Activated T-helper 2 cell treated with anti-CD3 and anti-CD28 coated beads, Interferon-gamma antibody, Interleukin-2, Interleukin-4, amounts not matched to agents 10 μg/mL and 5 μg/mL and 100 μg/mL, durations not matched to agents 14 hours and 24 hours and 36 hours (primary cell): ENCODE measurements at places on chromosomes 4 and X. TPM values are rescaled to one million over a fixed set of nuclear protein-coding genes. Genes with fewer than 3 reads are reported as not detected.

GRCh38 chrX:119648421-119648775, 42.2 kb upstream of the NKRF start:
- H3K27me3 ChIP-seq: no peaks in the 10 kb centered on the region
- no peak overlapping the region for H3K4me3 ChIP-seq
- peaks cover 52% of the 10 kb centered on the region for H3K36me3 ChIP-seq
- DNase-seq: no peak

GRCh38 chr4:2803624-2804448, 11.0 kb downstream of the SH3BP2 start:
- DNase-seq: no peak
- no peaks in the 10 kb centered on the region for H3K36me3 ChIP-seq
- no peaks in the 10 kb centered on the region for H3K27me3 ChIP-seq
- no peak overlapping the region for H3K4me3 ChIP-seq

- no peaks in the 10 kb centered on the region for H3K27me3 ChIP-seq
- no peak for DNase-seq
- no peaks in the 10 kb centered on the region for H3K4me1 ChIP-seq
- H3K27ac ChIP-seq: no peak overlapping the region
Measured at GRCh38 chrX:154300816-154301215, 5.2 kb downstream of the TKTL1 start.

DNA sequence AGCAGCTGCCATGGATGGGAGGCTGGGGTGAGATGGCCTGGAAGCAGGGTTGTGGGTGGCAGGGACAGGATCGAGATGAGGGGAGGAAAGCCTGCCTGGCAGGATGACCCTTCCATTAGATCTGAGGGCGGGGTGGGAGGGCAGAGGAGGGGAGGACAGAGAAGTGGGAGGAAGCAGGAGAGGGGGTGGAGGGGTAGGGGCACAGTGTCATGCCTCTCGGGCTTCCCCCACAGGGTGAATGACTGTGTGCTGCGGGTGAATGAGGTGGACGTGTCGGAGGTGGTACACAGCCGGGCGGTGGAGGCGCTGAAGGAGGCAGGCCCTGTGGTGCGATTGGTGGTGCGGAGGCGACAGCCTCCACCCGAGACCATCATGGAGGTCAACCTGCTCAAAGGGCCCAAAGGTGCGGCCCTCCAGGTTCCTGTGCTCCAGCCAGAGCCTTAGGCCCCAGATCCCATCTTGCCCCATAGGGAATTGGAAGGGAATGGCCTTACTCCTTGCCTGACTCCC, 4.9 kb downstream of the DLG3 start:
- H3K27ac ChIP-seq: no peak overlapping the region
- H3K36me3 ChIP-seq: peaks cover 4% of the 10 kb centered on the region
- peaks cover 18% of the 10 kb centered on the region for H3K4me1 ChIP-seq
- no peak overlapping the region for H3K4me3 ChIP-seq
- DNase-seq: no peak

DNA sequence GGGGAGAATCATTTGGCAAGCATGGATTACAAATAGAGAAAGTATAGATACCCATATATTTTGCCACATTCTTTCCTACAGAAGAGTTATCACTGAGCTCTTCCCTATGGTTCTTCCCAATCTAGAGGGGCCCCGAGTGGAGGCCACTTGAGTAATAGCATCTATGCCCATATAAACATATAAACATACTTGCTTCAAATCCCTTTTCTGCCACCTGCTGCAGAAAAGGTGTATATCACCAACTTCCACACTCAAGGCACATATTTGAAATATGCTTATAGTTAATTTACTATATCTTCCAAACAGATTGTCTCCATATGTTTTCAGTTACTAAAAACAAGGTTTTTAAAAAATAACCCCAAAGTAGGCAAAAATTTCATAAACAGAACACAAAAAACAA, 642.8 kb upstream of the DIPK2B start:
- H3K4me1 ChIP-seq: peaks cover 41% of the 10 kb centered on the region
- H3K4me3 ChIP-seq: peak overlapping the region; percentile 47
- DNase-seq: no peak

DNA sequence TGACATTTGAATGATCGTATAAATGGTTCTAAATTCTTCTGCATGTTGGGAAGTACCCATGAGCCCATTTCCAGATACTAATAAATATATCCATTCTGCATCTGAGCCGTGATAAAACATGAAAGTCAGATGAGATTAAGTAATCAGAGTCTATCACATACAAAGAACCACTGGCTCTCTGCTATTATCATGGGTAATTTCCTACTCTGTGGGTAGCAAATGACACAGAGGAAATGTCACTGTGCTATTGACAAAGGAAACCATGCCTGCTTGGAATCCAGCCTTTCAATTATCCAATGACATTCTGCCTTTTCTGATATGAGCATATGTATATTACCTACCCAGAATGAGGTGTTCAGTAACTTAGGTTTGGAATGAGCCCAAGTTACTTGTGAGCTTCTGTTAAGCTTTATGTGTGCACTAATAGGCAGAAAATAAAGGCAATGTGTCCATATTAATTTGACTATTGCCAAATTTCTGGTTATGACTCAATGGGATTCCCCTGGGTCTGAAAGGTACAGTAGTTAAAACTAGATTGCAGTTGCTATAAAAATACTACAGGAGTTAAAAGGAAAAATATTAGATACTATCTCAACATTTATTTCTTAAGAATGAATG, 238.7 kb upstream of the KCNIP4 start:
- no peaks in the 10 kb centered on the region for H3K27me3 ChIP-seq
- no peaks in the 10 kb centered on the region for H3K36me3 ChIP-seq
- H3K4me1 ChIP-seq: no peaks in the 10 kb centered on the region
- H3K27ac ChIP-seq: no peak overlapping the region

GRCh38 chr4:81330018-81330417, 115.0 kb upstream of the PRKG2 start:
- DNase-seq: no peak
- no peaks in the 10 kb centered on the region for H3K36me3 ChIP-seq
- no peaks in the 10 kb centered on the region for H3K4me1 ChIP-seq
- no peak overlapping the region for H3K4me3 ChIP-seq
- no peak overlapping the region for H3K27ac ChIP-seq

GRCh38 chr4:153850533-153851280, 61.8 kb upstream of the SFRP2 start:
- no peaks in the 10 kb centered on the region for H3K36me3 ChIP-seq
- peaks cover 4% of the 10 kb centered on the region for H3K27me3 ChIP-seq
- DNase-seq: no peak
- no peak overlapping the region for H3K4me3 ChIP-seq

- no peaks in the 10 kb centered on the region for H3K36me3 ChIP-seq
- H3K4me1 ChIP-seq: no peaks in the 10 kb centered on the region
- no peak overlapping the region for H3K4me3 ChIP-seq
- no peak for DNase-seq
- H3K27me3 ChIP-seq: no peaks in the 10 kb centered on the region
Measured at GRCh38 chr4:47386561-47387235, 76.8 kb downstream of the COMMD8 start.

GRCh38 chr4:47519239-47519883, 34.3 kb downstream of the ATP10D start:
- peaks cover 4% of the 10 kb centered on the region for H3K4me1 ChIP-seq
- DNase-seq: no peak
- no peaks in the 10 kb centered on the region for H3K36me3 ChIP-seq
- no peaks in the 10 kb centered on the region for H3K27me3 ChIP-seq
- no peak overlapping the region for H3K4me3 ChIP-seq

GRCh38 chr4:26267087-26267486, 53.7 kb upstream of the RBPJ start:
- no peak overlapping the region for H3K27ac ChIP-seq
- no peak for DNase-seq
- no peaks in the 10 kb centered on the region for H3K27me3 ChIP-seq
- H3K4me3 ChIP-seq: no peak overlapping the region
- no peaks in the 10 kb centered on the region for H3K36me3 ChIP-seq

GRCh38 chr4:8472689-8473197, 32.2 kb downstream of the TRMT44 start:
- H3K27ac ChIP-seq: no peak overlapping the region
- H3K4me1 ChIP-seq: no peaks in the 10 kb centered on the region

GRCh38 chr4:83905952-83906351, 370.0 kb downstream of the GPAT3 start:
- no peaks in the 10 kb centered on the region for H3K27me3 ChIP-seq
- H3K4me3 ChIP-seq: no peak overlapping the region
- no peaks in the 10 kb centered on the region for H3K36me3 ChIP-seq
- no peak for DNase-seq

The ASMT gene
- total RNA-seq: not detected in 2 replicates

The CFI gene
- total RNA-seq: 0.21 and 0.62 TPM in 2 replicates

The MAGEB1 gene
- total RNA-seq: not detected in 2 replicates

The ABCG2 gene
- total RNA-seq: 0.48 and 0.89 TPM in 2 replicates

The TENM3 gene
- total RNA-seq: 0.05 and 0.09 TPM in 2 replicates

The COL25A1 gene
- 0.07 TPM in 1 of 2 replicates, not detected in the other for total RNA-seq

The RBM46 gene
- total RNA-seq: not detected in 2 replicates

The TLR7 gene
- 0.11 TPM in 1 of 2 replicates, not detected in the other for total RNA-seq

The DKK2 gene
- not detected in 2 replicates for total RNA-seq
